ENCODE measurements at places on chromosomes 5 and 9.

DNA sequence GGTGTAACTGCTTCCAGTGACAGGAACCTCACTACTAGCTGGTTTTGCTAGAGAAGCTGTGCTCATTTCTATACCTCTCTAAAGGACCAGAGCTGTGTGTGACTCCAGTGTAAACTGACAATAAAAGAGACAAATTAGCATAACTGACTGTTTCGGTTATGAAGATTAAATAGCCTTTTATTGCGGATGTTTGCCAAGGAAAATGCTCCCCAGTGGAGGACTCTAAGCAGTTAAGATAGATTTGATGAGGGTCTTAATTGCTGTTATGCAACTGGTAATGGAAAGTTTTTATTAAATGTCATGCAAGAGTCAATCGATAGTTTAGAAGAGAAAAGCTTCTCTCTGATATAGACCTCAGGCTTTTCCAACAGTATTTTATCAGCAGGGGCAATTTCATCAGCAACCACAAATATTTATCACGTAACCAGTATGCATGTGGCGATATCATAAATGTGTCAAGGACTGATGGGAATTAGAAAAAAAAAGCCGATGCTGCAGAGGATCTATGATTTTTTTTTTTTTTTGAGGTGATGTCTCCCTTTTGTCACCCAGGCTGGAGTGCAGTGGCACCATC is 275.2 kb upstream of the DMAC1 start:
- no peak for DNase-seq

DNA sequence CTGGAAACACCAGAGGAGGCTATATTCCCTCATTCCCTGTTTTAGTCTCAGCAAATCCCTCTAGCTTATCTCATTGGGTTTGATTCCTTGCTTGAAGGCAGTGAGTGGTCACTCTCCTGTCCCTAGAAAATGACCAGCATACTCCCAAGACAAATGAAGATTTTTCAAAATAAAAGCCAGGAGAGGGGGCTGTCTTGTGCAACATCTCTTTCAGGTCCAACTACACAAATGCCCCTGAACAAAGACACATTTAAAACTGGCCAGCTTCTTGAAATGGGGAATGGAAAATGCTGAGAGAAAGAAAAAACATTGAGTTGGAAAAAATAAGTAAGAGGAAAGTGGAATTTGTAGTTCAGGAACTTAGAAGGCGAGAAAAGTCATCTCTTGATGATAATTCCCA is 49.3 kb upstream of the FAM169A start:
- no peak for DNase-seq

- no peak for DNase-seq
Measured at GRCh38 chr5:112308608-112309007, 110.5 kb downstream of the EPB41L4A start.

DNA sequence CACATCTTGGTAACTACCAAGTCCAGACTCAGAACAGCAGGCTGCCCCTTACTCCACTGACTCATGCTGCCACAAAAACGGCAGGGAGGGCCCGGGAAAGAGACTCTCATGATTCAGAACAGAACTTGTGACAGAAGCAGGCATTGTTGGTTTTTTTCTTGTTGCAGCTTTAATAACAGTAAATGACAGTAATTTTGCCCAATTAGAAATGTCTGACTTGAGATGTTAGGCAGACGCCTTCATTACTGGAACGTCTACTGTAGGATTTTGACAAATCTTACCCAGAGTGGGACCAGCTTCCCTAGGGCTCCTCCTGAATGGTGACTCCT is 77.9 kb downstream of the SEMA5A start:
- no peak for DNase-seq

- no peak for DNase-seq
Measured at GRCh38 chr5:132704875-132705274, 31.1 kb downstream of the IL4 start.

- no peak for DNase-seq
Measured at GRCh38 chr5:114377946-114378345, 16.1 kb downstream of the KCNN2 start.

Measured in left forelimb (tissue), 1 donor.